Calu3 (cell line): ENCODE measurements at places on chromosomes 4 and X. TPM values are rescaled to one million over a fixed set of nuclear protein-coding genes. Genes with fewer than 3 reads are reported as not detected.

GRCh38 chr4:122073615-122074014, 78.5 kb upstream of the BLTP1 start:
- H3K4me1 ChIP-seq: no peaks in the 10 kb centered on the region
- no peaks in the 10 kb centered on the region for H3K27me3 ChIP-seq
- DNase-seq: no peak
- no peak overlapping the region for H3K4me3 ChIP-seq

DNA sequence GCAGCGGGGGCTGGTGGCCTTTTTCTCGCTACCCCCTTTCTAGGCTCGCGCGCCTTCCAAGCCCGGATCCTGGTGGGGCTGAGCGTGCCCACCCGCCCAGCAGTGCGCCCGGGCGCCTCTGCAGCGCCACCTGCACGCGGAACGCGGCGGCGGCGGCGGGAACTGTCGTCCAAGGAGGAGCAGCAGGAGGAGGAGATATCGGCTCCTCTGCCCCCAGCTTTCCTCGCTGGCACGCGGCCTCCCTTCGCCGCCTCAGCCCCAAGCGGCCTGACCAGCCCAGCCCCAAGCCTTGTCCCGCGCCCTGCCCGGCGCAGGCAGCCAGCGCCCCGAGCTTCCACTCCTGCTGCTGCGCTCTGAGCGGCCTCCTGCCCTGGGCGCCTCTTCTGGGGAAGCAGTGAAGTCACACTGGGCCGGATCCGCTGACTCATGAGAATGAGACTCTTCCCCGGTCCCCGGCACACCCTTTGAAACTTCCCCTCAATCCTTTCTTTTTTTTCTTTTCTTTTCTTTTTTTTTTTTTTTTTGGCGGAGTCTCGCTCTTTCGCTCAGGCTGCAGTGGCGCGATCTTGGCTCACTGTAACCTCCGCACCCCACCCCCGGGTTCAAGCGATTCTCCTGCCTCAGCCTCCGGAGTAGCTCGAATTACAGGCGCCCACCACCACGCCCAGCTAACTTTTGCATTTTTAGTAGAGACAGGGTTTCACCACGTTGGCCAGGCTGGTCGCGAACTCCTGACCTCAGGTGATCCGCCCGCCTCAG, 10.6 kb upstream of the ELF4 start:
- H3K4me1 ChIP-seq: peaks cover 21% of the 10 kb centered on the region
- no peaks in the 10 kb centered on the region for H3K27me3 ChIP-seq
- peak overlapping the region; percentile 60 for H3K4me3 ChIP-seq
- no peak overlapping the region for H3K27ac ChIP-seq

The CHRDL1 gene
- not detected in 2 replicates for total RNA-seq

GRCh38 chrX:16836371-16836770, 33.8 kb downstream of the RBBP7 start:
- no peak overlapping the region for H3K4me3 ChIP-seq
- peaks cover 12% of the 10 kb centered on the region for H3K4me1 ChIP-seq
- H3K27me3 ChIP-seq: no peaks in the 10 kb centered on the region
- H3K36me3 ChIP-seq: peaks cover 21% of the 10 kb centered on the region
- DNase-seq: peak; percentile 57
